ENCODE measurements at places on chromosomes 1 and 21.

DNA sequence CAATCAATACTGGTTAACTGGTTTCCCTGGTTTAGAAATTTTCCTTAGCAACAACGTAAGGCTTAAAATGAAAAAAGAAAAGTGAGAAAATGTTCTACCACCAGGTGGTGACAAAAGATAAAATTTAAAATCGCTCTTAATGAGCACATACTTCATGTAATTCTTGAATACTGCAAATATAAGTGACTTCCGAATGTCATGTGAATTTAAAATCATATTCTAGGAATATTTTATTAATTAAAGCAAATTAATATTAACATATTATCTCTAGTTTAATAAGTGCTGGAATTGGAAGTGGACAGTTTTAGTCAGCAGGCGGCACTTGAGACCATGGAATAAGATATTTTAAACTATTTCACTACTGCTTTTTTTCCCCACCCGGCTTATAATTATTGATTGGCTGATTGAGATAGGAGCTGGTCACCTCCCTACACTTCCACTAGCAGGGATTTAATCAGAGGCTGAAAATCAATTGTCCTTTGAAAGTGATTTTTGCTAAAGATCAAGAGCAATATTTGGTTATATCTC lies 5.0 kb upstream of the ADAMTS1 start:
- peak; percentile 76 for DNase-seq

- no peak for DNase-seq
Observed at GRCh38 chr21:16457498-16457897, 727.7 kb downstream of the USP25 start.

- DNase-seq = peak; percentile 88
Observed at GRCh38 chr1:156805766-156806511, 10.7 kb downstream of the SH2D2A start.

- DNase-seq = peak; percentile 53
Observed at GRCh38 chr1:98496256-98496995, 165.1 kb upstream of the SNX7 start.

GRCh38 chr1:32725615-32725982 lies 23.0 kb upstream of the SYNC start:
- DNase-seq = no peak

DNA sequence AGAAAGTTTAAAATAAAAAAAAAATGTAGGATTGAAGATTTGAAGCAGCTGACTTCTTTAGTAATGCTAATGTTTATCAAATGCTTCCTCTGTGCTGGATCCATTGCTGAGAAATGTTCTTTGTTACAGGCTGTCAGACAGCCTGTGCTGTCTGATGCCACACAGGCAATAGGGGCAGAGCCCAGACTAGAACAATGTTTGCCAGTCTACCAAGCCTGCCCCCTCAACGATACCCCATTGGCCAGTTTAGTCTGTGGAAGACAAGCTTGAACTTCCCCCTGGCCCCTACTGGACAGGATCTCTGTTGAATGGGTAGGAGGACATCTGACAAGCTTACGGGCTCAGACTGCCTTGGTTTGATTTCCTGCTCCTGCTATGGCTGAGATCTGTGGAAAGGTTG lies 79.4 kb downstream of the PAPPA2 start:
- DNase-seq = no peak

GRCh38 chr1:145985502-145986439 lies 10.6 kb downstream of the TXNIP start:
- DNase-seq = peak; percentile 67
